Left ventricle myocardium superior (tissue), 1 donor: ENCODE measurements at places on chromosomes 4 and X. TPM values are rescaled to one million over a fixed set of nuclear protein-coding genes. Genes with fewer than 3 reads are reported as not detected.
A peak's percentile ranks its signal among the peaks of the same experiment; 100 is the strongest.

DNA sequence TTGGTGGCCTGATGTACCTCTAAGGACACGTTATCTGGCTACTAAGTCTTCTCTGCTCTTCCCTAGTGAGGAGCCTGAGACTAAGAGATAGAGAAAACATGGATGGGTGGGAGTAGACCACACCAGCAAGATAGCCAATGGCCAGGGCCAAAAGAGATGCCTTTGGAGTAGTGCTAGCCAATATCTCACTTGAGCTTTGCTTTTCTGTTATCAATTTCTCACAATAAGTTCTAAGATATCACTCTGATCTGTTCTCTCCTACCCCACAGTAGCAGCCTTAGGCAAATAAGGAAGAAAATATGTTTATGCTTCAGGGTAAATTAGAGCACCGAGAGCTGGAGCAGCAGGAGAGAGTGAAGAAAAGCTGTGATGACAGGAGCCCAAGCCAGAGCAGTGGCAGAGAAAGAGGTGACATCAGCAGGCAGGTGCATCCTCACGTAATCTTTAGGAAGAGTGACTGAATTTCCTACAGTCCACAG lies 343.9 kb upstream of the NOCT start:
- no peak for DNase-seq

DNA sequence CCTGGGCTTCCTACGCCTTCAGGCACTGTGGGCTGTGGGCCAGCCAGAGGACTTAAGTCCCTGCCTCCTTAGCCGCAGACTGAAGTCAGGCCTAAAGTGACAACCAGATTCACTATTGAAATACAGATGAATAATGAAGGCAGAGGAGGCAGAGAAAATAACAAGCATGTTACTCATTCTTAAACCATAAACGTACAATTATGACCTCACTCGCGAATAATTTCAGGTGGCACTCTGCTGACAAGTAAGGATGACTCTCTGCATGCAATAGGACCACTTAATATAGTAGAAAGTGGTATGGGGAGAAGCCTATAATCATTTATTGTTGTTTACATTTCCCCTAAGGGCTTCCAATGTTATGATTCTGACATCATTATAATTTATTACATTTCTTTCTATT lies 409.2 kb upstream of the FGF13 start:
- DNase-seq = no peak

GRCh38 chrX:48890296-48890925 lies 7.2 kb downstream of the TIMM17B start:
- DNase-seq = no peak

DNA sequence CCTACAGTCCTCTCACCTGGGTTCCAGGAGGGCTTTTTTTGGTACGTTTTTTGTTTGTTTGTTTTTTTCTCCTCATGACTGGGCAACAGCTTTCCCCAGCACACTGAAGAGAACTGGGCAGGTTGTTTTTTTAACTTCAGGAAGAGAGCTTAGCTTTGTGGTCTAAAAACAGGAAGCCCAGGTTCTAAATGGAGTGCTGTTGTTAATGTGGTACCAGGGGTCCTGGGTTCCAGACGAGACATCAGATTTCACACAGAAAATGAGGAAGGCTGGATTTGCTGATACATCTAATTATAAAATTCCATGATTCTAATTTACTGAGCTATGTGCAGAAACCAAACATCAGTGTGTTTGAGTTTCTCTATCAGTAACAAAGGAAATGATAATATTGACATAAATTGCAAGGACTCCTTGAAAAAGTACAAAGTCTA lies 4.2 kb downstream of the MYOZ2 start:
- DNase-seq = no peak

- no peak for DNase-seq
Measured at GRCh38 chr4:76955182-76955581, 5.6 kb downstream of the SEPTIN11 start.

- no peak for DNase-seq
Measured at GRCh38 chr4:10441512-10441911, 15.7 kb downstream of the ZNF518B start.

DNA sequence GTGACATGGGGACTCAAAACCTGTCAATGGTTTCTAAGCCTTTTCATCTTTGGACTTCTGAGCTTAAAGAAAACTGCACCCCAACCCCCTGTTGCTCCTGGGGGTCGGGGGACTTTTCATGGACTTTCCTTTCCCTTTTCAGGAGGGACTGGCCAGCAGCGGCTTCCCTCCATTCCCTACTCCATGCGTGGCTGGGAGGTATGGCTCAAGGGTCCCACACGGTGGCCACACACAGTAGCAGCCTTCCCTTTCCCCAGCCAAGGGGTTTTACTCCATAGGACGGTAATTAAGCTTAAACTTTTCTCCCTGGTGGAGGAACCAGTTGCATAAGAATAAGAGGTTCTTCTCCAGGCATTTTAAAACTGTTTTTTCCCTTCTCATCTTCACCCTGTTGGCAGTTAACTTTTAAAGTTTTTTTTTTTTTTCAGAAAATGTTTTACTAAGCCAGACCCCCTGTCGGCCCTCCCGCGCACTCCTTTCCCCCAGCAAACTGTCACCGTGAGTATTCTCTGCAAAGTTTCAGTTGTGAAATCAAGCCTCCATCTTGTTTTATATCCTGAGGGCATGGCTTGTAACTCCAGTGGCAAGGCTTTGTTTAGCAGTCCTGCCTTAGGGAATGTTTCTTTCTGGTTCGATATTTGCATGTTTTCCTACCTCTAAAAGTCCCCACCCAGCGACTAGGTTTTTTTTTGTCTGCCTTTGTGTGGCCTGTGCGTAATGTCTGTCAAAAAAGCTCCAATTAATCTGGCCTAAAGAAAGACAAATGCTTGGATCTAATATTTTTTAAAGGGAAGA lies 325.7 kb downstream of the TLL1 start:
- DNase-seq = no peak

GRCh38 chr4:122739174-122739573 lies 6.7 kb downstream of the BBS12 start:
- DNase-seq = no peak

DNA sequence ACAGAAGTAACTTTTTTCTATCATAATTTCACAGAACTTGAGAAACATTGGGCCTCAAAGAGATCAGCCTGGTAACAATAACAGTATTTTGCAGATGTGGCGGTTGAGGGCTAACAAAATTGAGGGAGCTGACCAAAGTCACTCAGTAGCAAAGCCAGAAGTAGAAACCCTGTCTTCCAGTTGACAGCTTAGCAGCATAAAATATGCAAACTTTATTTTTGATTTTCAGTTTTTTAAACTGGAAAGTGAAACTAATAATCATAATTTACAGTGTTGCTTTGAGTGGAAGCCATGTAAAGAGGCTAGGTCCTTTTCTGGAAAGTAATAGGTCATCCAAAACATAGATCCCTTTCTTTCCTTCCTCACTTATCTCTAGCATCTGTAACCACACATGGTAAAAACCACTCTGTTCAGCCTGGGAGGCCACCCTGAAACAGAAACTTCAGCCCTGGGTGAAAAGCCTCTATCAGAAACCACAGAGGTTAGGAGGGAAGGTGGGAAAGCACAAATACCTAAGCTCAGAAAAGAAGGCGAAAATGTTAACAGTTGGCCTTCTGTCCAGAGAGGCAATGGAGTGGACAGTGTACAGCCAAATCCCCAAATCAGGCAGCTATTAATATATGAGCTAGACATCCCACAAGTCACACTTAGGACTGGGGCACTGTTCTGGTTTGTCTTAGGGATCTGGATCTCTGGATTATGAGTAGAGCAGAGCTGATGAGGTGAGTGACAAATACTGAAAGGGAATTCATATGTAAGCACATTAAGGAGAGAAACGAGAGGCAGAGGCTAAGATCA lies 61.1 kb upstream of the ARSJ start:
- no peak for DNase-seq

- no peak for DNase-seq
Measured at GRCh38 chrX:120311727-120312063, 434 bp upstream of the TMEM255A start.

DNA sequence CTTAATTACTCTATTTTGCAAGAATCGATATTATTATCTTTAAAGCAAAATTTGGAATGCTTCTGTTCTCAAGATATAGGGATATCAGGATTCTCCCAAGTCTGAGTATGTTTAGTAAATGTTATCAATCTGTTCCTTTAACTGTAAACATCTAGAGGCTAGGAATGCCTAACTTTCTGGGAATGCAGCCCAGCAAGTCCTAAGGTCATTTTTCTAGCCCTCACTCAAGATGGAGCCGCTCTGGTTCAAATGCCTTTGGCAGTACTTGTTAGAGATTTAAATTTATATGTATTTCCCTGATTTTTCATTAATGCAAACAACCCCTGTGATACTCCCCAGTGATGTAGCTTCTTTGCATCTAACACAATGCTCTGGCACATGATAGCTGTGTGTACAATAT lies 623.8 kb upstream of the LCORL start:
- no peak for DNase-seq

TMPRSS11D gene
- total RNA-seq = not detected

PF4V1 gene
- not detected for total RNA-seq

GRCh38 chrX:20431486-20431885 lies 164.8 kb upstream of the RPS6KA3 start:
- no peak for DNase-seq

DNA sequence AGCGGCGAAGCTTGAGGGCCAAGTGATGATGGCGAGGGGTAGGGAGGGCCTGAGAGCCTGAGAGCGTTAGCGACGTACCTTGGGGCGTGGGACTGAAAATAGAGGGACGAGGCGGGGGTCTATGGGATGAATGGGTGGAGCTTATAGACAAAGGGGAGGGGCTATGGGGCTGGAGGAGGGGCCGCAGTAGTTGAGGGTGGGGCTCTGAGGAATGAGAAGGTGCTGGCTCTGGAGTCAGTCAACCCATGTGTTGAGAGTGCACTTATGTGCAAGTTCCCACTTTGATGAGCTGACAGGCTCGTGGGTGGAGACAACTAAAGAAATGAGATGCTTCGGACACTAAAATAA lies 488 bp downstream of the TBC1D25 start:
- DNase-seq = peak; percentile 46

DNA sequence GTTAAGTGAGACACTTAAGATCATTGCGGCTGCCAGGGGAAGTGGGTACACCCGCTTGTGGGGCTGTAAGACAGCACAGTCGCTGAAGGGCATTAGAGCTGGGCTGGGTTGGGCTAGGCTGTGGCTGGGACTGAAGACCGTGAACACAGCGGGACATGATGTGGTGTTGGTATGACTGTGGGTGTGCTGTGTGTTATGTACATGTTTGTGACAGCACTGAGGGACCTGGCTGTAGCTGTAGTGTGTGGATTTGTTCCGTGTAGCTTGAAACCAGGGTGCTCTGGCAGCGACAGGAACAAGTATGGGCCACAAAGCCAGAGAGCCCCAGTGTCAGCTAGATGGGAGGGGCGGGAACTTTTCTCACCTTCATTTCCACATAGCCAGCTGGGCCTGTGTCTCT lies 82.1 kb downstream of the NHSL2 start:
- DNase-seq = no peak

NALF2 gene
- total RNA-seq = 53.3 TPM

PRKG2 gene
- total RNA-seq = 0.17 TPM

SHROOM4 gene
- total RNA-seq = 8.9 TPM

GRCh38 chr4:7210824-7211223 lies 18.5 kb downstream of the SORCS2 start:
- DNase-seq = no peak

DNA sequence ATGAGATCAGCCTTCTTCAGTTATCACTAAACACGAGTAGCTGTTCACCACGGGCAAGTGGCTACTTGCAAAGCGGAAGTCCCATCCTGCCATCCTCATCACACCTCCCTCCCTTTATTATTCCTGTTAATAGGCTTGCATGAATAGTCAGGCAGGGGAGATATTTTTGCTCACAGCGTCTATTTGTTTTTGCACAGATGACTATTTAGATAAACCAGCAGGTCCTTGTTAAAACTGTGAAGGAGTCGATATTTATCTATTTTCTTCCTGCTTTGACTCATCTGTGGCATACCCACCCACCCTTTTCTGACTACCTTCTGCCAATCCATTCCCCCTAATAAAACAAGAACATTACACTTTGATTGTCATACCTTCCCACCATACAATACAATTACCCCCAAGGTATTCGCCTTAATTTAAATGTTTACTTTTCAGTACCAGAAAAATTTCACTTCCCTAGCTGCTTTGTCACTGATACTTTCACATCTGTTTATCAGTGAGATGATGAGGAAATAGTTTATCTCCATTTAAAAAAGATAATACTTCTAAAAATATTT lies 96.6 kb upstream of the BANK1 start:
- DNase-seq = no peak

RAB9B gene
- 25.1 TPM for total RNA-seq
